ENCODE measurements at places on chromosomes 11 and 22. TPM values are rescaled to one million over a fixed set of nuclear protein-coding genes. Genes with fewer than 3 reads are reported as not detected.

DNA sequence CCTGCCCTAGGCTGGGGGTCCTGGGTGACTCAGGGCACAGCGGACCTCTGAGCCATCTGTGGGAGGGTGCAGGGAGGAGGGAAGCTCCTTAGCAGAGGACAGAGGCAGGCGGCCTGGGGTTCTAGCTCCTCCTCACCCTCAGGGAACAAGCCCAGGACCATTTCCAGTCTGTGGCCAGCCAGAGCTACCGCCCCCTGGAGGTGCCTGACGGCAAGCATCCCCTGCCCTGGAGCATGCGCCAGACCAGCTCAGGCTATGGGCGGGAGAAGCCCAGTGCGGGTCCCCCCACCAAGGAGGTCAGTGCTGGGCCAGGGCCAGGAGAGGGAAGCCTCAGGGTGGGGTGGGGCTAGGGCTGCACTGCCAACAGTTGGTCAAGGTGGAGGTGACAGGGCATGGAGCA lies 26.0 kb upstream of the LRRC10B start:
- no peak for DNase-seq

DNA sequence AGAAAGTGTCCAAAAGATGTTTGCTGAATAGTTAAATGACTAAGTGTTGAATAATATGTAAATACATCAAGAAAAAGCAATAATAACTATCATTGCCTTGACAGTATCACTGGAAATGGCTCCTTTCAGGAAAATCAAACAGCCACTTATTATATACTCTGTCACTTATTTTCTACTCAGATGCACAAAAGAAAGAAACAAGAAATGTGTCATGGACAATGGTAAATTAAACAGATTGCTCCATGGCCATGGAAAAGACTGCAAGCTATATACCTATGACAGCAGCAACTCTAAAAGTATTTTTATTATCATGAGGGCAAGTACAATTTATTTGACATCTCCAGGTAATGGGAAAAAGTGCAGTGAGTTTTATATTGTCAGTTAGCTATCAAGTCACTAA lies 52.9 kb upstream of the GUCY1A2 start:
- DNase-seq = no peak

GRCh38 chr11:14537134-14537599 lies 17.0 kb upstream of the PSMA1 start:
- peak; percentile 34 for DNase-seq

DNA sequence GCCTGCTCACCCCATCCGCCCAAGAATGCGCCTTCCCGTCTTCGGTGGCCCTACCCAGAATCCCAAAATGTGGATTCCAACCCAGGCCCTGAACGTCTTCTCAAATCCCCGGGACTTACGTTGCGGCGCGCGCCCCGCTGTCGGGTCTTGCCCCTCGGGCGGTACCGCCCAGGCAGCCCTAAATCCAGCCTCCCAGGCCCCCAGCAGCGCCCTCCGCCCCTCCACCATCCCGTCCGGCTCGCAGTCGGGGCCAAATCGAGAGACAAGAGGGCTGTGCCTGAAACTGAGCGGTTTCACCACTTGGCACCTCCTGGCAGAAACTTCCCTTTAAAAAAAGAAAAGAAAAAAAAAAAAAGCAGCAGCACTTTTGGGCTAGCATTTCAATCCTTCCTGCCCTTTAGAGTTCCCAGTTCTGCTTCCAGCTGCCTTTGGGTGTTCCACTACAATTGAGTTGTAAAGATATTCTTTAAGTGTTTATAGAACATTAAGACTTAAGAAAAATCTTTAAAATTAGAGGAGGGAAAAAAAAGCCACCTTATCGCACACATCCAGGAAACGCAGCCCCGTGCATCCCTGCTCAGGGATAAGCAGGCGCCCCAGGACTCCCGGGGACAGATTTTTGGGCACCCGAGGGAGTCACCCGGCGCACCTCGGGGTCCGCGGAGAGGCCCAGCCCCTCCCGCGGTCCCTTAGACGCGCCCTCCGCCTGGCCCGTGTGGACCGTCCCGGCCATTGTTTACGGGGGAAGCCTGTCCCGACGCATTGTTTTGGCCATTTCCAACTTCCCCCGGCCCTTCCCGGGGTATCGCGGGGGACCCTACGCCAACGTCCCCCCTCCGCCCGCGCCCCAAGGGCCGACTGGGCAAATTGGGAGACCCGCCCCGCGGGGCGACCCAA lies 57.6 kb downstream of the KCNJ4 start:
- DNase-seq = peak; percentile 60

DNA sequence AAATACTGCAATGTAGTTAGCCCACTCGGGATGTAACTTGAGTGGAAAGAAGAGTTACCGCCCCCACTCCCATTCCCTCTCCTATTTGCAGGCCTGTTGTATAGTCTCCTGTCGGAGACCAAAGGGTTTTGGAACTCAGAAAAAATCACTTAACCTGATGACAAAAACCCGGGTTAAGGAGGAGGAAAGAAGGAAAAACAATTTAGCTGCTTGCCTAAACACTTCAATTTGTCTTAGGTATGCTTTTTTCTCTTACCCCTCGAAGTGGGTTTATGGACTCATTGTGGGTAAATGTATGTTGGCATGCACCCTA lies 2.2 kb downstream of the YAP1 start:
- peak; percentile 33 for DNase-seq

GRCh38 chr22:37485395-37486223 lies 575 bp downstream of the MFNG start:
- no peak for DNase-seq

DNA sequence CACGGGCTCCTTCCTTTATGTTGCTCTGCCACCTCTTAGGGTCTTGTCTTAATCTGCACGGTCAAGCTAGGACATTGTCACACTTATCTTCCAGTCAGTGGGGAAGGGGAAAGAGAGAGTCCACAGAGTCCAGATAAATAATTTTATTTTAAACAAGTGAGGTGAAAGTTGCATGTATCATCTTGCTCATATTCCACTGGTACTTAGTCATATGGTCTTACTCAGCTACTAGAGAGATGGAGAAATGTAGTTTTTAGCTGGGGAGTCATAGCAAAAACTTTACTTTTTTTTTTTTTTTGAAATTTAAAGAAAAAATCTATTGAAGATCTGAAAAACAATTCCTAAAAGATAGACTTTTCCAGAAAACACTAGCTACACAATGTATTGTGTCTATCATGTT lies 29.0 kb downstream of the PDE3B start:
- DNase-seq = no peak

DNA sequence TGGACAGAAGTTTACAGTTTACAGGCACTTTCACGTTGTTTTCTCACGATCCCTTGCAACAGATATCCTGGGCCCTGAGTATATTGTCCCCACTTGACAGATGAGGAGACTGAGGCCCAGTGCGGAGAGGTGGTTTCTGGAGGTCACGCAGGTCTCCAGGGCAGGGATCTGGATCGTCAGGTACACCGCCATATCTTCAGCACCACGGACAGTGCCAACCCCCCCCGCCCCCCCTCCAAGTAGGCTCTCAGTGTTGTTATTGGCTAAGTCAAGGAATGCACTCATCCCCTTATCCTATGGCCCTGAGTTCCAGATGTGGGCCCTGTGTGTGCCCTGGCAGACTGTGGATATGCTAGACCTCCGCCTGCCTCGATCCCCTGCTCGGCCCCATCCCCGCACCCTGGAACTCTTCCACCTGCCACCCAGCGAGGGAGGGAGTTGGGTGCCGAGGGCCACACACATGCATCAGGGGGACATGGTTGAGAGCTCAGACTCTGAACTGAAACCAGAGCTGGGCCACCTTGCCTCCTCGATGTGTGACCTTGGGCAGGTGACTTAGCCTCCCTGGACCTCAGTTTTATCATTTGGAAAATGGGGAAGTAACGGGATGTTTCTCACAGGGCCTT lies 37.5 kb downstream of the MPPED1 start:
- DNase-seq = no peak

DNA sequence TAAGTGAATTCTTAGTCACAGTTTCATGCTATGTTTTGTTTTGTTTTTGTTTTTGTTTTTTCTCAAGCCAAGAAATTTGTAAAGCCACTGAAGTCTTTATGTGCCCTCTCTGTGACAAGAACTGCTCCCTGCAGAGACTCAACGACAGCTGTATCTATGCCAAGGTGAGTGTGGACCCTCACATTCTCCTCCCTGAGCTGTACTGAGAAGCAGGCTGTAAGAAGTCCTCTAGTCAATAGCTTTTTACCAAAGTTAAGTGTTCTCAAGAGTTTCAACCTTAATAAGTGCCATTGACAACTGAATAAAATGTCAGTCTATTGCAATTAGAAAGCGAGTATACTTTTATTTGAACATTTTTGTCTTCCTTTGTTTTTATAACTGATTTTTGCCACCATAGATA lies 18.9 kb downstream of the MUC15 start:
- DNase-seq = no peak

DNA sequence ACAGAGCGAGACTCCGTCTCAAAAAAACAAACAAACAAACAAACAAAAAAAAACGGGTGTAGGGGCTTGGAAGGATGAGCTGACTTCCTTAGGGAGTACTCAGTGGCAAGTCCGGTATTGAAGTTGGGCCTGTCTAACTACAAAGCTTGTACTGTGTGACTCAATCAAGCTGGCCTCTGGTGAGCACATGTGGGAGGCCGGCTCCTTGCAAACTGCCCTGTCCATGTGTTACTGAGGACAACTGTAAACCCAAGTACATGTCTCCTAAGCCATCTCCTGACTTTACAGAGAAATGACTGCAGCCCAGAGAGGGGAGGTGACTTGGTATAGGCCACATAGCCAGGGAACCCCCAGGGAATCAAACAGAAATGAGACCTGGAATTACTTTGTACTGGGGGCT lies 11.6 kb downstream of the RIBC2 start:
- DNase-seq = peak; percentile 16

DNA sequence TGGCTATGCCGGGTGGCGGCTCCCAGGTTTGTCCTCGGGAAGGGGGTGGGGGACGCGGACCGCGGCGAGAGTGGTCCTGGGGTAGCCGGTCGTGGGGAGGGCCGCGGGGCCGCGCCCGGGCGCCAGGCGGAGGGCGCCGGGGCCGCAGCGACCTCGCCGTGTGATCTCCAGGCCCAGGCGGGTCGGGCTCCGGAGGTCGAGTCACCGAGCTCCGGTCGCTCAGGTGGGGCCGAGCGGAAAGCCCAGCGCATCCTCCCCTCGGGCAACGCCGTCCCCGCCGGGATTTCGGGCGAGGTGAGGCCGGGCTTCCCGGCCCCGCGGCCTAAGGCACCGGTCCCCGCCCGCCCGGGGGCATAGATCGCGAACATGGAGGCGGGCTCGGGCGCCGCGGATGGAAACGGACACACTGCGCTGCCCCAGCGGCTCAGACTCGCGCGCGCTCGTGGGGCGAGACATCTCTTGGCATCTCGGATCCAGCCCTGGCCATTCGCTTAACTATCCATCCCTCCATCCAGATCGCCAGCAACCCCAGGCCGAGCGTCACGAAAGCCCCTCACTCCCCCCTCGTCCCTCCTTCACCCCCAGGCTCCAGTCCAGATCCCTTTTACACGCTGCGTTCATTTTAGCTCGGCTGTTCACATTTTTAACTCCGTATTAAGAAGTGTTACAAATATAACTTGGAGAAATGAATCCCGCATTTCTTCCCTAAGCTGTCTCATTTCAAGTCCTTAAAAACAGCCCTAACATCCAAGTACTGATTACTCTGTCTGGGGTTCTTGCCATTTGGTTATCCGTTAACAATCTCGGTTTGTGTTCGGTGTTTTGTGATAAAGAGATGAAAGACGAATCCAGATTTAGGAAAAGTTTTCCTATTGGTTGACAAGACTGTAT lies 460 bp downstream of the ZC3H12C start:
- DNase-seq = peak; percentile 76

- peak; percentile 43 for DNase-seq
Observed at GRCh38 chr22:45212992-45213751, 27.5 kb downstream of the KIAA0930 start.

DNA sequence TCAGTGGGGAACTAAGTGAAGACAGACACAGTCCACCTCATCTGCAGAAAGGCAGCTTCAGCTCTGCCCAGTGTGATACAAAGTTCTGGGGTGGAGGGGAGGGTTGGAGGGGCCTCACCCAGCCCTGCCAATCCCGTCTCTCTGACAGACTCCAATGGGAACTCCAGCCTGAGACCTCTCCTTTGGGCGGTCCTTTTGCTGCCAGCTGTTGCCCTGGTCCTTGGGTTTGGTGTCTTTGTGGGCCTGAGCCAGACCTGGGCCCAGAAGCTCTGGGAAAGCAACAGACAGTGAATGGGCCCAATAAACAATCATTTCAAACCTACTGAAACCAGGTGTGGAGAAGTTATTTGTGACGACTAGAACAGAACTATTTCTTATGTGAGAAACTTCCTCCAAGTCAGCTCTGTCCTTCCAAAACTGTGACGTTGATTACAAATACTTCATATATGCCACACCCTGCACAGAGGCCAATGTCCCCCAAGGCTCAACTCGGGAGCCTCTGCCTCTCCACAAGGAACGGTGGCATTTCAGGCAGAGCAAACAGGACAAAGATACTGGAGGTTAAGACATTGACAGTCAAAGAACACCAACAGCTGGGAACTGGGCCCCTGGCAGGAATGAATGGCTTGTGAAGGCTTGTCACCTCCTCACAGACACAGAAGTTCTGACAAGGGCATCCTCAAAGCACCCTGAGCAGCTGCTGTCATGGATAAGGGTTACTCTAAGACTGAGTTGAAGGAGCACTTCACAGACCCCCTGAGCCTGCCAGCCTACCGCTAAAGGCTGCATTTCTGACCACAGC lies 8.2 kb downstream of the ZP1 start:
- peak; percentile 32 for DNase-seq

- no peak for DNase-seq
Observed at GRCh38 chr11:882596-882995, 28.0 kb downstream of the CHID1 start.

- DNase-seq = peak; percentile 43
Observed at GRCh38 chr11:104665641-104666040, 232.6 kb downstream of the CASP12 start.

DNA sequence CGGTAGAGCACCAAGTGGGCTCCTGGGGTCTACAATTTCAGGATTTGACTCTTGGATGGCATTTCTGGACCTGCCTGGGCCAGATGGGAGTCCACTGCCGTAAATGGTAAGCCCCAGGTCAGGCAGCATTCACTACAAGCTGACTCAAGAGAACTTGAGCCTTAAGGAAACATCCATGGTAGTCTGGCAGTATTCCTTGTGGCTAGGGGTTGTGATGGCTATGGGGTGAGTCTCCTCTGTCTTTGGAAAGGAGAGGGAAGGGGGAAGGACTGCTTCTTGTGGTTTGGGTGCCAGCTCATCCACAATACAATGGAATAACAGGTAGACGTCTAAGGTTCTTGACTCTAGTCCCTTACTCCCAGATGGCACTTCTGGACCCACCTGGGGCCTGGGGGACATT lies 32.3 kb upstream of the POU2AF2 start:
- DNase-seq = no peak

GRCh38 chr11:59028105-59028504 lies 58.0 kb upstream of the GLYATL1B start:
- DNase-seq = no peak

GRCh38 chr11:130301002-130301401 lies 13.7 kb downstream of the ZBTB44 start:
- peak; percentile 18 for DNase-seq

Gene MUC2
- not detected for total RNA-seq

Gene SLC22A25
- total RNA-seq = not detected

Gene KIAA1671
- 10.4 TPM for total RNA-seq

Gene DENND6B
- 4.7 TPM for total RNA-seq

Gene EHD1
- total RNA-seq = 58.0 TPM
